ENCODE measurements at places on chromosomes 5 and 9. TPM values are rescaled to one million over a fixed set of nuclear protein-coding genes. Genes with fewer than 3 reads are reported as not detected.

DNA sequence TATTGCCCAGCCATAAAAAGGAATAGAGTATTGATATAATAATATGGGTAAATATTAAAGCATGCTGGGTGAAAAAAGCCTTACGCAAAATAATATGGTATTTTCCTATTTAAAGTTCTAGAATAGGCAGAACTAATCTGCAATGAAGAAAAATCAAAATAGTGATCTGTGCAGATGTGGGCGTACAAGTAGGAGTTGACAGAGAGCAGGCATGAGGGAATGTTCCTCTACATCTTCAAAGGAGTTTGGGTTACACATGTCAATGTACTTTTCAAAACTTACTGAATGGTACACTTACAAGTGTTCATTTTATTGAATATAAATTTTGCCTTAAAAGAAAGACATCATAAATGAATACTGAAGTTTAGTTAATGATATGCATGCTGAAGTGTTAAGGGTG is 33.0 kb upstream of the ZBED3 start:
- peaks cover 2% of the 10 kb centered on the region for H3K27me3 ChIP-seq
- no peak overlapping the region for H3K4me3 ChIP-seq
- no peak overlapping the region for H3K27ac ChIP-seq
- DNase-seq, result no peak

DNA sequence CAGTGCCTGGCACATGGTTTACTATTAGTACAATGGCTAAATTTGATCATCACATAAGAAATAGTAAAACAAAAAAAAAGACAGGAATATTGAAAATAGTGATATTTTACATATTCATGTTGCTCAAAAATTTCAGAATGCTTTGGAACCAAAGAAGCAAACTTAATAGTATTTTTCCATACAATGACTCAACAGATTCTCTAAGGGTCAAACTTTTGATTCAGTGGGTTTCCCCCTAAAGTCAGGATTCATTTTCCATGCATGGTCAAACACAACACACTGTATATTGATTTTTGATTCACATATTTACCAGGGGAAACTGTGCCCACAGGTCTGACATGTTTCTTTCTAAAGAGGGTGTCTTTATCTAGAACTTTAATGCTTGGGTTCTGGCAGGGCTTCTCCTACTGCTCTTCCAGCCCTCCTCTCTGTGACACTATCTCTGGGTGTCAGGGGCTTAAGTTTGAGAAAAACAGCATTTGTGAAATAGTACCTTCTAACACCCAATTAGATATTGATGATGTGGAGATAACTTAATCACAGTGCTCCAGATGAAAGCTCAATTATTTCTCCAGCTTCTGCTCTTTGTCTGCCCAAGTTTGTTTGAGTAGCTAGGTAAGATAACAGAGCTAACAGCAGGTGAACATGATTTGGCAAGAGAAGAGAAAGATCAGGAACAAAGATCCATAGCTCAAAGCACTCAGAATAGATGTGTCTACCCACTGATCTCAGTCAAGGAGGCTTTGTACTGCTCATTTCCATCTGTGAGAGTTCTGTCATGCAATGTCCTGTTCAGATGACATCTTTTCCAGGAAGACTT is 35.5 kb upstream of the ELL2 start:
- peaks cover 8% of the 10 kb centered on the region for H3K4me1 ChIP-seq
- no peak for DNase-seq
- no peak overlapping the region for H3K4me3 ChIP-seq
- peak overlapping the region; percentile 2 for H3K27ac ChIP-seq

- H3K27ac ChIP-seq, result no peak overlapping the region
- H3K4me1 ChIP-seq, result no peaks in the 10 kb centered on the region
- H3K36me3 ChIP-seq, result no peaks in the 10 kb centered on the region
- DNase-seq, result no peak
These were observed 466.8 kb upstream of the TLE4 start for GRCh38 chr9:79104951-79105350.

DNA sequence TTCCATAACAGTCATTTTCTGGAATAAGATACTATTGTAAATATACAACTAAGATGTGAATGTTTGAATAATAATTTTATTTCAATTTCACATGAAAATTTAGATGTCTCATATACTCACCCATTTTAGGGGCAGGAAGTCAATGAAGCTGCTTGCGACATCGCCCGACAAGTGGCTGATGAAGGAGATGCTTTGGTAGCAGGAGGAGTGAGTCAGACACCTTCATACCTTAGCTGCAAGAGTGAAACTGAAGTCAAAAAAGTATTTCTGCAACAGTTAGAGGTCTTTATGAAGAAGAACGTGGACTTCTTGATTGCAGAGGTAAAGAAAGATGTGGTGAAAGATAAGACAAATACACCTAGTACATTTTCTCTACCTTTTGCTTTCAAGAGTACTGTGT is 8.6 kb downstream of the BHMT start:
- no peak overlapping the region for H3K4me3 ChIP-seq
- DNase-seq, result peak; percentile 20
- no peak overlapping the region for H3K27ac ChIP-seq
- H3K27me3 ChIP-seq, result peaks cover 6% of the 10 kb centered on the region
- H3K4me1 ChIP-seq, result no peaks in the 10 kb centered on the region

GRCh38 chr9:109414125-109414785 is 83.9 kb downstream of the PTPN3 start:
- no peaks in the 10 kb centered on the region for H3K36me3 ChIP-seq
- H3K27me3 ChIP-seq, result peaks cover 19% of the 10 kb centered on the region

- H3K4me3 ChIP-seq, result no peak overlapping the region
- no peak overlapping the region for H3K27ac ChIP-seq
- no peaks in the 10 kb centered on the region for H3K36me3 ChIP-seq
- H3K4me1 ChIP-seq, result no peaks in the 10 kb centered on the region
- DNase-seq, result peak; percentile 43
These were observed 256.3 kb downstream of the SMARCA2 start for GRCh38 chr9:2271426-2271825.

DNA sequence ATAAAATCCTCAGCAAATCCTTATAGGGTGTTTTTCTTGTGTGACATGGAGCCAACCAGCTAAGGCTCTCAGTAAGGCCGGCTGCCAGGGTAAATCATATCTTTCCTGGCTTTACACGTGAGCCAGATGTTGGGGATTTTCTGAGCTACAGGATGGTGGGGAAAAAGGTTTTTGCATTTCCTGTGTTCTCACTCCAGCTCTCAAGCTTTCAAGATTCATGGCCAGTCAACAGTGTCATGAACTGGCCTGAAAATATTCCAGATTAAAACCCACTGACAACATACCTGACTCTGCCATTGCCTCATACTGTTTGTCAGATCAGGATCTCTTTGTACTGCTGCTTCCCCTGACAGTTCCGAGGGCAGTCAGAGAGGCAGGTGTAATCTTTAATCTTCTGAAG is 306.9 kb downstream of the GLIS3 start:
- no peak overlapping the region for H3K4me3 ChIP-seq
- DNase-seq, result no peak
- H3K27me3 ChIP-seq, result peaks cover 8% of the 10 kb centered on the region
- no peaks in the 10 kb centered on the region for H3K4me1 ChIP-seq
- H3K27ac ChIP-seq, result no peak overlapping the region

- H3K36me3 ChIP-seq, result peaks cover 1% of the 10 kb centered on the region
- no peak for DNase-seq
- no peaks in the 10 kb centered on the region for H3K4me1 ChIP-seq
- peaks cover 3% of the 10 kb centered on the region for H3K27me3 ChIP-seq
- H3K4me3 ChIP-seq, result no peak overlapping the region
- H3K27ac ChIP-seq, result no peak overlapping the region
These were observed 239.6 kb upstream of the RAI14 start for GRCh38 chr5:34416501-34417008.

DNA sequence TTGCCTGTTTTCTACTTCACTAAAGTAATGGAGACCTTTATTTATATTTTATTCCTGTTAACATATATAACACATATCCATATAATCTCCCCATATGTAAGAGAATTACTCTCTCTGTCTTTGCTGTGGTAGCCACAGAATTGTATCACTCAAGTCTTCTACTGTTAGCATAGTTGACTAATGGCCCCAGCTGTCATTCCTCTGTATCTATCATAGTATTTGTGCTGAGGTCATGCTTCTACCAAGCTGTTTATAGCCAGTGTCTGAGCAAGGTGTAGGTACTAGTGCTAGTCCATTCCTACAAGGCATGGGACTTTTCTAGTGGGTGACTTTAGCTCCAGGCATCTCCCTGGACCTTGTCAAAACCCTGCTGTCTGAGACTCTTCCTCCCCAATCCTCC is 244.1 kb downstream of the KIAA0825 start:
- H3K4me3 ChIP-seq, result no peak overlapping the region
- H3K27ac ChIP-seq, result no peak overlapping the region
- H3K4me1 ChIP-seq, result no peaks in the 10 kb centered on the region
- H3K27me3 ChIP-seq, result no peaks in the 10 kb centered on the region
- no peaks in the 10 kb centered on the region for H3K36me3 ChIP-seq

DNA sequence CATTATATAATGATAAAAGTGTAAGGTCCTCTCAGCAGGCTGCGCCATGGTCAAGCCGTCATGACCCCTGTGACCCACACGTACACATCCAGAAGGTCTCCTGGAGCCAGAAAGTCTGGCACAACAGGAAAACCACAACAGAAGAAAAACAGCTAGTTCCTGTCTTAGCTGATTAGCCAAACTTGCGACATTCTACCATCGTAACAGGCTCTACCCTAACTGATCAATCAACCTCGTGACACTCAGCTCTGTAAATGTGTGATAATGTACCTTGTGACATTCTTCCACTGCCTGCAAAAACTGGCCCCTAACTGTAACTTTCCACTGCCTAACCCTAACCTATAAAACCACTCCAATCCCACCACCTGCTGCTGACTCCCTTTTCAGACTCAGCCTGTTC is 316.4 kb upstream of the TUSC1 start:
- no peak overlapping the region for H3K27ac ChIP-seq
- no peaks in the 10 kb centered on the region for H3K36me3 ChIP-seq
- no peaks in the 10 kb centered on the region for H3K27me3 ChIP-seq
- H3K4me1 ChIP-seq, result no peaks in the 10 kb centered on the region
- no peak for DNase-seq
- H3K4me3 ChIP-seq, result no peak overlapping the region

- H3K27ac ChIP-seq, result no peak overlapping the region
- H3K27me3 ChIP-seq, result peaks cover 31% of the 10 kb centered on the region
- no peaks in the 10 kb centered on the region for H3K36me3 ChIP-seq
- DNase-seq, result no peak
- no peak overlapping the region for H3K4me3 ChIP-seq
These were observed 34.5 kb downstream of the UNC5A start for GRCh38 chr5:176844706-176845391.

- H3K27me3 ChIP-seq, result no peaks in the 10 kb centered on the region
- DNase-seq, result peak; percentile 52
- H3K36me3 ChIP-seq, result peaks cover 24% of the 10 kb centered on the region
- no peak overlapping the region for H3K4me3 ChIP-seq
- peaks cover 13% of the 10 kb centered on the region for H3K4me1 ChIP-seq
These were observed 14.0 kb downstream of the SEC61B start for GRCh38 chr9:99235926-99236634.

- no peaks in the 10 kb centered on the region for H3K36me3 ChIP-seq
- H3K4me1 ChIP-seq, result peaks cover 6% of the 10 kb centered on the region
- peaks cover 2% of the 10 kb centered on the region for H3K27me3 ChIP-seq
- no peak overlapping the region for H3K4me3 ChIP-seq
- no peak overlapping the region for H3K27ac ChIP-seq
- no peak for DNase-seq
These were observed 80.3 kb downstream of the HMHB1 start for GRCh38 chr5:143892271-143892670.

- H3K36me3 ChIP-seq, result no peaks in the 10 kb centered on the region
- H3K27ac ChIP-seq, result no peak overlapping the region
- H3K4me1 ChIP-seq, result no peaks in the 10 kb centered on the region
These were observed 49.7 kb upstream of the PLEKHG4B start for GRCh38 chr5:42250-42649.

DNA sequence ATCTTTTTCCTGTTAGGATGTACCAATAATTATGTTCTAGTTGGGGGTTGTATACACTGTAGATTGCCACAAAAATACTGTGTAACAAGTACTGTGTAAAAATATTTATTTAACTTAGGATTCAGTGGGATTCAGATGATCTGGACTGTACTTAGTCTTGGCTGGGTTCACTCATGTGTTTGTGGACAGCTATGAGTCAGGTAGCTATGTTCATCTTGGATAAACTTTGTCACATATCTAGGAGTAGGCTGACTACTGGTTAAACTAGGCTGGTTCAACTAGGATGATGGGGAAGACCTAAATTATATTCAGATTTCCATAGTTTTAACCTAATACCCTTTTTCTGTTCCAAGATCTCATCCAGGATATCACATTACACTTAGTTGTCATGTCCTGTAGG is 32.1 kb upstream of the TNFSF15 start:
- no peaks in the 10 kb centered on the region for H3K27me3 ChIP-seq
- no peak for DNase-seq
- H3K36me3 ChIP-seq, result no peaks in the 10 kb centered on the region
- peaks cover 7% of the 10 kb centered on the region for H3K4me1 ChIP-seq
- H3K4me3 ChIP-seq, result no peak overlapping the region
- no peak overlapping the region for H3K27ac ChIP-seq

DNA sequence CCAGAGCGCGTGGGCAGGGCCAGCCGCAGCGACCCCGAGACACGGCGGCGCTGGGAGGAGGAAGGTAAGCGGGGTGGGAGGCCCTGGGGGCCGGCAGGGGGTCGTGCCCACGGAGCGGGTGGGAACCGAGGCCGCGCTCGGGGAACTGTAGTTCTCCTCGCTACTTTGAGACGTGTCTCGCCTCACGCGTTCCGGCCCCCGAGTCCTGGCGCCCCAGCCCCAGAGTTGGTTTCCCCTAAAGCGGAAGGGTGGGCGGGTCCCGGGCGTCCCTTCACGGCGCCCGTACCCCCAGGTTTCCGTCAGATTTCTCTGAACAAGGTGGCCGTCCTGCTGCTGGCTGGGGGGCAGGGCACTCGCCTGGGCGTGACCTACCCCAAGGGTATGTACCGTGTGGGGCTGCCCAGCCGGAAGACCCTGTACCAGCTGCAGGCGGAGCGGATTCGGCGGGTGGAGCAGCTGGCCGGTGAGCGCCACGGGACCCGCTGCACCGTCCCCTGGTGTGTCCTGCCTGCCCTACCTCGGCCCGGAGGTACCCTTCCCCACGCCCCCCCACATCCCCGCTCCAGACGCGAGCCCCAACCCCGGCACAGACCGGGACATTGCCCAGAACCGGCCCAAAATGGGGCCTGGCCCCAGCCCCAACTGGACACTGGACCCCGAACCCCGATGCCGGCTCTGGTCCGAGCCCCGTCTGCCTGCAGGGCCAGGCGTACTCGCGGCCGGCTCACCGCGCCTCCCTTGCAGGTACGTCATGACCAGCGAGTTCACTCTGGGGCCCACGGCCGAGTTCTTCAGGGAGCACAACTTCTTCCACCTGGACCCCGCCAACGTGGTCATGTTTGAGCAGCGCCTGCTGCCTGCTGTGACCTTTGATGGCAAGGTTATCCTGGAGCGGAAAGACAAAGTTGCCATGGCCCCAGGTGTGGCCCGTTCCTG is 709 bp downstream of the UAP1L1 start:
- no peak overlapping the region for H3K27ac ChIP-seq
- peak overlapping the region; percentile 65 for H3K4me3 ChIP-seq
- H3K36me3 ChIP-seq, result no peaks in the 10 kb centered on the region
- peak; percentile 48 for DNase-seq
- H3K4me1 ChIP-seq, result no peaks in the 10 kb centered on the region
- no peaks in the 10 kb centered on the region for H3K27me3 ChIP-seq

The SLC36A3 gene
- not detected for total RNA-seq

The NUTM2G gene
- not detected for total RNA-seq

The DNM1 gene
- total RNA-seq, result 0.63 TPM

The SHISAL2B gene
- total RNA-seq, result not detected

The SPATA31A3 gene
- total RNA-seq, result not detected

The QRFP gene
- not detected for total RNA-seq

The IL3 gene
- total RNA-seq, result 23.3 TPM

The SIGMAR1 gene
- total RNA-seq, result 65.9 TPM

The PCDHGA7 gene
- total RNA-seq, result 0.07 TPM

Measured in activated CD4-positive, alpha-beta memory T cell treated with anti-CD3 and anti-CD28 coated beads for 36 hours (primary cell).